ENCODE measurements at places on chromosomes 12 and 14. TPM values are rescaled to one million over a fixed set of nuclear protein-coding genes. Genes with fewer than 3 reads are reported as not detected.
A peak's percentile ranks its signal among the peaks of the same experiment; 100 is the strongest.

The MYO1H gene
- not detected for total RNA-seq

The DBX2 gene
- total RNA-seq = not detected

The SRRM4 gene
- total RNA-seq = not detected

GRCh38 chr14:94628578-94628977, 16.4 kb downstream of the SERPINA3 start:
- DNase-seq = no peak

- peak; percentile 19 for DNase-seq
Observed at GRCh38 chr14:103857256-103857655, 9.9 kb upstream of the PPP1R13B start.

GRCh38 chr12:115095073-115095748, 411.2 kb upstream of the TBX3 start:
- peak; percentile 10 for DNase-seq

GRCh38 chr14:102593825-102594137, 1.3 kb downstream of the RCOR1 start:
- no peak for DNase-seq

- DNase-seq = peak; percentile 8
Observed at GRCh38 chr12:78121969-78122610, 291.4 kb downstream of the NAV3 start.

GRCh38 chr14:101775826-101776225, 14.3 kb downstream of the PPP2R5C start:
- no peak for DNase-seq

- DNase-seq = peak; percentile 65
Observed at GRCh38 chr14:72291908-72292688, 359.9 kb downstream of the RGS6 start.

- no peak for DNase-seq
Observed at GRCh38 chr14:51595881-51596455, 55.7 kb upstream of the FRMD6 start.

GRCh38 chr14:62015945-62016344, 253.7 kb downstream of the SNAPC1 start:
- no peak for DNase-seq

DNA sequence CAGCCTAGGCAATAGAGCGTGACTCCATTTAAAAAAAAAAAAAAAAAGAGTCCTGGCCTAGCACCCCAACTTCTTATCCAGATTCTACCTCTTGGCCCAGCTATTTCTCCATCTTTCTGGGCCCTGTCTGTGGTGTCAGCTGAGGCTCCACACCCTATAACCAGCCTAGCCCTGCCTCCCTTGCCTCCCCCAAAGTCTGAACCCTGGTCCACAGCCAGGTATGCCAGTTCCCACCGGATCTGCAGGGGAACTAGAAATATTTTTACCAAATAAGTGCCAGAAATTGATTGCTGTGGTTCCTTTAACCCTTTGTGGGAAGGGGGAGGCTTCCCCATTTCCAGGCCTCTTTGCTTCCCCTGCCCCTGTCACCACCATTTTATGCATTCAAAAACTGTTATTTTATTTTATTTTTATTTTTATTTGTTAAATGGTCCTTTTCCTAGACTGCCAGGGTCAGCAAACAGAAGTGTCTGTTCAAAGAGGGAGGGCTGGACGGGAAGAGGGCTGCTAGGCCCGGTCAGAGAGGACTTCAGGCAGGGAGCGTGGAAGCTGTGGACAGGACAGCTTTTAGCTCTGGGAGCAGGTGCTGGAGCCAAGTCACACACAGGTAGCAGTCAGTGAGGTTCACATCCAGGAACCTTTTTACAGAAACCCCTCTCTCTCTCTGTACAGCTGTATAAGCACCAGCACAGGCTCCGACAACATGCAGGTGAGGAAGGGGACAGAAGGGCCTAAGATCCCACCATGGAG, 23.2 kb downstream of the TTC9 start:
- peak; percentile 78 for DNase-seq

GRCh38 chr12:106598003-106598402, 15.2 kb downstream of the RFX4 start:
- DNase-seq = no peak

- no peak for DNase-seq
Observed at GRCh38 chr14:58397156-58397555, 1.4 kb downstream of the TOMM20L start.

DNA sequence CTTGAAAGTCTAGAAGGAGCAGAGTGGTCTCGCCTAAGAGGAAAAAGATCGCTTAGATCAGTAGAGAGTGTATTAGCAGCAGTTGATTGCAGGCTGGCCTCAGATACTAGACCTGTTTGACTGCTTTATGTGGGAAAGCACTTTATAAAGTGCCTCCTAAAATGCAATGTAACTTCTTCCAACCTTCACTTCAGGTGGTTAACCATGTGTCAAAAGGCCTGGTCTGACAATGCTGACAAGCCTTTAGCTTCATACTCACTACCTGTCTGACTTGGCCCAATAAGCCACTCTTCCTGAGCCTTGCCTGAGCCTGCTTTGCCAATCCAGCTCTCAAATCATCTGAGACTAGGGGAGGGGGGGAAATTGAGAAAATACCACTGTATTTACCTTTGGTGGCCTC, 14.6 kb downstream of the MGAT4C start:
- DNase-seq = no peak

DNA sequence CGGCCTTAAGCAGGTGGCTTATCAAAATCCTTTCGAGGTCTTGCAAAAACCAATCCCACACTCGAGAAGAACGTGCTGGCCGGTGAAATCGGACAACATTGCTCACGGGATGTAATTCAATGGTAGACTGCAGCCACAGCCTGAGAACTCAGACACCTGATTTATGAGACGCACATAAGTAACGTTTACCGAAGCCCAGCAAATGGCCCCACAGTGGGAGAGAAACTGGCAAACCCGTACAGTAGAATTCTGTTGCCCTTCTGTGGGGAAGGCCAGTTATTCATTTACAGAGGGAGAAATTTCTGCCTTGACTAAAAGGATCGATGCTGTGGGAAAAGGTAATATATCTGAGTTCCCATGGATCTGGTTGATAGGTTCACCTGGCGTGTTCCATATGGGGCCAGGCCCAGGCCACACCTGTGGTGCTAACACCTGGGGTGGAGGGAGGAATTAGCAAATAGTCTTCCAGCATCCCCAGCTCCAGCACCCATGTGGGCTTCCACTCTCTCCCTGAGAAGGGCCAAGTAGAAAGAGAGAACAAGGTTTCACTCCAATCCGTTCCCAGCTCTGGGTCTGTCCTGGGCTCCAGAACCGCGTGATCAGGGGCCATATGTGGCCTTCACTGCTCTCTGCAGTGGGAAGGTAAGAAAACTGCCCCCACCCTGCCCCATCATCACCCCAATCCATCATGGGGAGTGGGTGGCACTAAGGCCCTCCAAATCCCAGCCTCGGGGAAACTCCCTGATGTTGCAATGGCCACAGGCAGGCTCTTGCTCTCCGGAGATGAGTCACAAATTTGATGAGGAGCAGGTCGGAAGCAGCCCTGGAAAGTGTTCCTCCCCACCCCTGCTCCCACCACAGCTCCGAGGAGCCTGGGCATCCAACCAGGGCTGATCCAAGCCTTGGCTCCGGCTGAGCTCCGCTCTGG, 12.7 kb downstream of the BDKRB1 start:
- peak; percentile 95 for DNase-seq

- DNase-seq = no peak
Observed at GRCh38 chr14:96156804-96157760, 47.6 kb upstream of the BDKRB2 start.

- DNase-seq = no peak
Observed at GRCh38 chr12:106582249-106582591, 584 bp upstream of the RFX4 start.

Data from osteoblast (primary cell).